ENCODE measurements at places on chromosomes 4 and X.
A peak's percentile ranks its signal among the peaks of the same experiment; 100 is the strongest.

GRCh38 chr4:101953949-101954348 lies 163.4 kb downstream of the BANK1 start:
- DNase-seq, result no peak

GRCh38 chrX:9775930-9776329 lies 10.3 kb upstream of the GPR143 start:
- no peak for DNase-seq

DNA sequence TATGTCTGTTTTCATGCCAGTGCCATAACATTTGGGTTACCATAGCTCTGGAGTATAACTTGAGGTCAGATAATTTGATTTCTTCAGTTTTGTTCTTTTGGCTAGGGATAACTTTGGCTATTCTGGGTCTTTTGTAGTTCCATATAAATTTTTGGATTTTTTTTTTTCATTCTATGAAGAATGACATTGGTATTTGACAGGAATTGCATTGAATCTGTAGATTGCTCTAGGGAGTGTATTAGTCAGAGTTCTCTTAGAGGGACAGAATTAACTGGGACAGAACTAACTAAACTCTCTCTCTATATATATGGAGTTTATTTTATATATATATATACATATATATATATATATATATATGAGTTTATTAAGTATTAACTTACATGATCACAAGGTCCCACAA lies 32.2 kb upstream of the SLIT2 start:
- DNase-seq, result no peak

- no peak for DNase-seq
These were observed 155.8 kb upstream of the DGKK start for GRCh38 chrX:50626432-50626831.

GRCh38 chr4:103493450-103494159 lies 226.2 kb downstream of the TACR3 start:
- no peak for DNase-seq

GRCh38 chr4:139922406-139923024 lies 231.5 kb downstream of the MAML3 start:
- DNase-seq, result peak; percentile 46

All from cerebellar nuclear complex (tissue), 1 donor.